ENCODE measurements at places on chromosomes 7 and 10.
A peak's percentile ranks its signal among the peaks of the same experiment; 100 is the strongest.

GRCh38 chr7:8205031-8205387 lies 57.0 kb downstream of the ICA1 start:
- no peak for DNase-seq

GRCh38 chr10:81146436-81146835 lies 608.7 kb downstream of the SH2D4B start:
- DNase-seq: no peak

DNA sequence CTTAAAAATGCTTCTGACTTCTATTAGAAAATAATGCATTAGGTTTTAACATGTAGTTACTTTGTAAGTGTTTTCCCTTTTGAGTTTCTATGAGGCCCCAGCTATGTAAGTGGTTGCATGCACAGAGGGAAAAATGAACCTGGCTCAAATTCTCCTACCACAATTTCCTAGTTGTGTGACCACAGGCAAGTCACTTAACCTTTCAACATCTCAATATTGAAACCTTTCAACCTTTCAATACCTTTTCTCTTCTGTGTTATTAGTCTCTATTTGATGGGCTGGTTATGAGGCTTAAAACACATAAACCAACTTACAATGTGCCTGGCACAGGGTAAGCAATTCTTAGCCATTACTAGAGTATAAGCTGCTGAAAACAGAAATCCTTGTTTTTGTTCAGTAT lies 203.0 kb downstream of the KCND2 start:
- DNase-seq: no peak

- no peak for DNase-seq
These were observed 68.1 kb upstream of the CDK6 start for GRCh38 chr7:92904244-92905131.

- DNase-seq: no peak
These were observed 20.6 kb upstream of the RASSF4 start for GRCh38 chr10:44938956-44939355.

GRCh38 chr7:1320616-1321240 lies 88.1 kb downstream of the UNCX start:
- DNase-seq: no peak

DNA sequence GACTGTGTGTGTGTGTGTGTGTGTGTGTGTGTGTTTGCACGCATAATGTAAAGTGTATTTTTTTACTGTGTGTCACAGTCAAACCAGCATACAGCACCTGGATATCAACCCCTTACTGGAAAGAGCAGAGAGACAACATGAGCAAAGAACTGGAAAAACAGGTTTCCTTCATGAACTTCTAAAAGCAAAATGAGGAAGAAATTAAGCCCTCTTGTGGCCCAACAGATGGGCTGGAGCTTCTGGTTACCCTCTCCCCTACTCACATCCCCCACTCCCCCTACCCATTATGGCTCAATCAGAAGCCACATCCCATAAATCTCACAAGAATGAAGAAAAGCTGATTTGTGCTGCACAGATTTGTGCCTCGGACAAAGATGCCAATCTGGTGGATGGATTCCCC lies 36.2 kb downstream of the PDE1C start:
- no peak for DNase-seq

GRCh38 chr10:33303988-33304387 lies 30.5 kb downstream of the NRP1 start:
- no peak for DNase-seq

DNA sequence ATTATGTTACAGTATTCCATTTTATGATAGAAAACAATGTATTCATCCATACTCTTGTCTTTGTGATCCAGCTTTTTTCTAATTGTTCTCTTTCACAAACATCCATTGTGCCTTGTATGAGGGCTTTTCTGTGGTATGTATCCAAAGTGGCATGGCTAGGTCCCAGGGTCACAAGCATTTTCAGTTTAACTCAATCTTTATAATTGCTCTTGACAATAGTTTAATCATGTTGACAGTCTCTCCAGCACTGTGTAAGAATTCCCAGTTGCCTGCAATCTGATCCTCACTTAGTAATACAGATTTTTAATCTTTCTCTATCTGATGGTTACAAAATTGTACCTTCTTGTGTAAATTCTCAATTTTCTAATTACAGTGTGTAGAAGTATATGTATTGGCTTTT lies 533.4 kb downstream of the NEBL start:
- DNase-seq: no peak

- DNase-seq: no peak
These were observed 9.0 kb downstream of the ADCK2 start for GRCh38 chr7:140681766-140682165.

GRCh38 chr7:78396210-78396609 lies 597.6 kb downstream of the PHTF2 start:
- DNase-seq: no peak

GRCh38 chr7:137619181-137619580 lies 227.6 kb downstream of the DGKI start:
- DNase-seq: no peak

DNA sequence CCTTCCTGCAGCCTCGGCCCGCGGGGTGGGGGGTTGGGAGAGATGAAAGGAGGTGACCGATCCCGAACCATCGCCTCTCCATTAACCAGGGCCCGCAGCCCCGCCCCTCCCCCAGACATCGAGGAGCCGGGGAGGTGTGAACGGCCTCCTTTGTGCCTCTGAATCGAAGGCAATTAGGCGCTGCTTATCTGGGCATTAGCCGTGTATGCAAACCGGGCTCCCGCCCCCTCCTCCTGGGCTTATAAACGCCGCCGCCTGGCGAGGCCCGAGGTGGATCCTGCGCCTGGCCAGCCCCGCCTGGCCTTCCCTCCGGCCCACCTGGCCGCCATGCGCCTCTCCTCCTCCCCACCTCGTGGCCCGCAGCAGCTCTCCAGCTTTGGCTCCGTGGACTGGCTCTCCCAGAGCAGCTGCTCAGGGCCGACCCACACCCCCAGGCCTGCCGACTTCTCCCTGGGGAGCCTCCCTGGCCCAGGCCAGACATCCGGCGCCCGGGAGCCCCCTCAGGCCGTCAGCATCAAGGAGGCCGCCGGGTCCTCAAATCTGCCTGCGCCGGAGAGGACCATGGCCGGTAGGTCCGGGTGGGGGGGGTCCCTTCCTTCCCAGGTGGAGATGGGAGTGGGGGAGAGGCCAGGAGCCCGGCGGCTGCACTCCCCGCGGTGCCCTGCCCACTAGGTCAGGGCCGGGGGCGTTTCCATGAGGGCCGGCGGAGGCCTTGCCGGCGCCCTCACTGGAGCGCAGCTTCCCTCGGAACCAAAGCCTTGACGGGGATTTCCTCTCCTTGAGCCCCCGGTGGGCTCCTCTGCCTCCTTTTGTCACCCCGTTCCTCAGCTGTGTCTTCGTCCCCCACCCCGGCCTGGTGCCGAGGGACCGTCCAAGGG lies at the start of gene VENTX:
Gene VENTX, plus strand, starts transcription at position 268 of the 878 bp plus-strand sequence. Its CDS starts 60 bp downstream, at position 328.
- DNase-seq: no peak

GRCh38 chr10:101071885-101072433 lies 10.2 kb downstream of the KAZALD1 start:
- no peak for DNase-seq

DNA sequence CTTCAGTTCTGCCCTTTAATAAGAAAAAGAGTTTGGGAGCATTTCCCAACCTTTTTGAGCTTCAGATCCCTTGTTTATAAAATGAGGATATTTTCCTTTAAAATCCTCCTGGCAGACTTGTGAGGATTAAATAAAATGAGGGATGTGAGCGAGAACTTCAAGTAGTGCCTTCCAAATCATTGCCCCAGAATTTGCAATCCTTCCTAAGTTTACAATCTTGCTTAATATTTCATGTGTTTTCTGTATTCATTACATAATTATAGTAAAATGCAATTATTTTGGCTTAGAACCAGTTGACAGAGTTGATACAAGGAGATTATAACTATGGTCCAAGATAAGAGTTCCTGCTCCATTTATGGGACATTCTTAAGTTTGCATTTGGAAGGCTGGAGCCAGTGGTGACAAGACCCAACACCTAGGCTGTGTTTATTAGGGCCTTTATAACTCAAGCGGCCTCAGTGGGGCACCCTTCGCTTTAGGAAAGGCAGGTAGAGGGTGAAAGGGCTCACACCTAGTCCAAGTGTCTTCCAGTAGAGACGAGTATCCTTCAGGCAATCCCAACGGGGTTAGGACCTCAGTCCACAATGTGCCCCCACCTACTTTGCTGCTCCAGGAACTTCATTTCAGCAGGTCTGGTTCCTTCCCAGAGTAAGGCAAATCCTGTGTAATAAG lies 317.5 kb downstream of the WDR11 start:
- DNase-seq: no peak

- DNase-seq: no peak
These were observed 163.7 kb downstream of the SEMA3D start for GRCh38 chr7:85023066-85023712.

DNA sequence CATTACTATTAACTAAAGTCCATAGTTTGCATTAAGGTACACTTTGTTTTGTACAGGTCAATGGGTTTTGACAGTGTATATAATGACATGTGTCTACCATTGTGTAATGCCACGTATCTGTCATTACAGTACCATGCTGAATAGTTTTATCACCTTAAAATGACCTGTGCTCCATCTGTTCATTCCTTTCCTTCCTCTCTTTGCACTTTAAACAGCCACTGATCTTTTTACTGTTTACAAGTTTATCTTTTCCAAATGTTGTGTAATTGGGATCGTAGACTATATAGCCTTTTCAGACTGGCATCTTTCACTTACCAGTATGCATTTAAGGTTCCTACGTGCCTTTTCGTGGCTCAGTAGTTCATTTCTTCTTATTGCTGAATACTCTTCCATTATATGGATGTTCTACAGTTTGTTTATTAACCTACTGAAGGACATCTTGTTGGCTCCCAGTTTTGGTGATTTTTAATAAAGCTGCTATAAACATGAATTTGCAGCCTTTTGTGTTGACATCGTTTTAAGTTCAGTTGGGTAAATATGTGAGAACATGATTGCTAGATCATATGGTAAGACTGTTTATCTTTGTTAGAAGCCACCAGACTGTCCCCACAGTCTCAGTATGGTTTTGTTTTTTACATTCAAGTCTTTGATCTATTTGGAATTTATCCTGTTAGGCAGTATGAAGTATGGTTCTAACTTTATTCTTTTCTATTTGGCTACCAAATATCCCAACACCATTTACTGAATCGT lies 24.7 kb downstream of the STAM start:
- no peak for DNase-seq

GRCh38 chr10:69180525-69181204 lies 631 bp downstream of the SUPV3L1 start:
- DNase-seq: no peak

GRCh38 chr10:132987671-132988571 lies 45.6 kb upstream of the CFAP46 start:
- DNase-seq: peak; percentile 44

- no peak for DNase-seq
These were observed 1086.1 kb downstream of the GRM8 start for GRCh38 chr7:126166645-126167044.

- no peak for DNase-seq
These were observed 218.0 kb upstream of the ZNF32 start for GRCh38 chr10:43866712-43867111.

DNA sequence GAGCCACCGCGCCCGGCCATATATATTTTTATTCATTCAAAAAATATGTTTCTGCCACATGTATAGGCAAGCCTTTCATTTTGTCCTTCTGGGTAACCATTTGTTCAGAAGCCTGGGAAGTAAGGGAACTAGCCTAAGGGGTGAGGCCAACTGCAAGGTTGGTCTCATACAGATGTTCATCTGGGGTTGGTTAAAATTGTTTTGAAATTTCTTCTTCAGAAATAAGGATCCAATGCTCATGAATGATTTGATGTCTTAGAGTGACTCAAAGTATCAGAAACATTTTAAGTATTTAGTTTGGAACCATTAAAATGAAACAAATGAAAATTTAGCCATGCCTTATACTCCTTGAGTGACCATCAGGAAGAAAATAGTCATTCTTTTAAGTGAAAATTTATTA lies 397.2 kb downstream of the SUGCT start:
- DNase-seq: no peak

DNA sequence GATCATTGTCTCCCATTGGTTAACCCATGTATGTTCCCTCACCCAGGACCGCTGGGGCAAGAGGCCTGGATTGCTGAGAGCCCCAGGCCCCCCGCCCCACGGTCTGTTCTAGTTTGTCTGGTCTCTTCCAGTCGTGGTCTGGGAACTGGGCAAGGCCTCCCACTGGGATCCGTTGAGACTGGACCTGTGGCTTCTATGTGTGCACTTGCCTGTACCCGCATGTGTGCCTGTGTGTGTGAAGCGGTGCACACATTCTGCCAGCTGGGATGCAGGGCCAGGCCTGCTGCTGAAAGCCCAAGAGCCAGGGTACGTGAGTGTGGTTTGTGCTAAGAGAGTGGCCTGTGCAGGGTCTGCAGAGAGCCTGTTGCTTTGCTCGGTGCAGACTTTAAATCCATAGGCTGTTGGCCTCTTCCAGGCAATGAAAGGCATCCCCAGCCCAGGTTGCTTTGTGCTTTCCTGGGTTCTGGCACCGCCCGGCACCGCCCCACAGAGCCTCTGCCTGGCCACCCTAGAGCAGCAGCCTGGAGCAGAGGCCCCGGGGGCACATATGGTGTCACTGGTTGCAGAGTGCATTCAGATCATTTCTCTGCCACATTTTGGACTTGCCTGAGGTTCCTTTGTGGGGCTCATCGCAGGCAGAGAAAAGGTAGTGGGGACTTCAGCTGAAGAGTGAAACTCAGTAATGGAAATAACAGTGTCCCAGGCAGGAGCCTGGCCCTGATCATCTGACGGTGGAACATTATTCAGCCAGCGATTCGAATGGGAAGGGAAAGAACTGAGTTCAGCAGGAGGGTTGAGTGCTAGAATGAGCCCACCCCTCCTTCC lies 215.5 kb downstream of the GLRX3 start:
- DNase-seq: no peak

- no peak for DNase-seq
These were observed 930 bp downstream of the GARIN1A start for GRCh38 chr7:128672927-128673517.

DNA sequence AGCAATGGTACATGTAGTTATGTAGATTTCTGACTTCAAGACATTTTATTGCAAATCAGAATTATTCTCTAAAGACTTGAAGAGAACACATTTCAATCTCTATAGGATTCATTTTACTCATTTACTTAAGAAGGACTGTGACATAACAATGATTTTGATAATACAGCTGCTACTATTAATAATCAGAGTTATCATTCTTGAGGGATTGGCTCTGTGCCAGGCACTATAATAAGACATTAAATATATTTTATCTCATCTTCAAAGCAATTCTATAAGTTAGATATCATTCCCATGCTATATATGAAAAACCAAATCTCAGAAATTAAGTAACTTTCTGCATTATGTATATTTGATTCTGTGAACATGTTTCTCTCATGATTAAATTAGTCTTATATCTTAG lies 103.7 kb upstream of the CALCR start:
- no peak for DNase-seq

GRCh38 chr10:128167926-128168520 lies 41.8 kb upstream of the MKI67 start:
- no peak for DNase-seq

GRCh38 chr7:36896956-36897590 lies 172.8 kb upstream of the AOAH start:
- DNase-seq: no peak

DNA sequence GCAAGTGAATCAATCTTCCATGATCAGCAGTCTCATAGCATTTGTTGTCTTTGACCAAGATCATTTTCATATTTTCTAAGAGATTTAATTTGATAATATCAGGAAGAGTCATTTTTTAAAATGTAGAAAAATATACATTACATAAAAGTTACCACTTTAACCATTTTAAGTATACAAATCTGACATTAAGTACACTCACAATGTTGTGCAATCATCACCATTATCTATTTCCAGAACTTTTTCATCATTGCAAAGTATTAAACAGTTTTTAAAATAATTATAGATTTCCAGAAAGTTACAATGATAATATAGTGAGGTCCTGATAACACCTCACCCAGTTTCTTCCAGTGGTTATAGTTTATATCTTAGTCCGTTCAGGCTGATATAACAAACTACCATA lies 222.5 kb upstream of the RHOBTB1 start:
- no peak for DNase-seq
